ENCODE measurements at places on chromosomes 16 and 17. TPM values are rescaled to one million over a fixed set of nuclear protein-coding genes. Genes with fewer than 3 reads are reported as not detected.

The PIK3R5 gene
- total RNA-seq: not detected

The CRHR1 gene
- total RNA-seq: 0.20 TPM

The KRT24 gene
- not detected for total RNA-seq

The SLC35G3 gene
- total RNA-seq: not detected

The SLFN14 gene
- not detected for total RNA-seq

The HES7 gene
- total RNA-seq: 2.6 TPM

The CAMTA2 gene
- total RNA-seq: 33.7 TPM

The KIF2B gene
- not detected for total RNA-seq

The EVPLL gene
- total RNA-seq: not detected

The GDPD3 gene
- 2.1 TPM for total RNA-seq

The KRT33A gene
- not detected for total RNA-seq

The CNEP1R1 gene
- 19.0 TPM for total RNA-seq

The KRT17 gene
- 1.3 TPM for total RNA-seq

The ABCA10 gene
- total RNA-seq: 0.12 TPM

The KRT27 gene
- not detected for total RNA-seq

The ALKBH5 gene
- total RNA-seq: 54.5 TPM

The HBA2 gene
- not detected for total RNA-seq

The MT1A gene
- total RNA-seq: 20.6 TPM

The TVP23A gene
- 0.03 TPM for total RNA-seq

The RHBDF1 gene
- total RNA-seq: 26.3 TPM

The PMFBP1 gene
- total RNA-seq: 0.05 TPM

The WDR59 gene
- 33.0 TPM for total RNA-seq

The C16orf89 gene
- total RNA-seq: not detected

The NPIPA1 gene
- 48.0 TPM for total RNA-seq

The KCTD19 gene
- 0.49 TPM for total RNA-seq

The WNT9B gene
- not detected for total RNA-seq

The KRT34 gene
- total RNA-seq: 0.46 TPM

The ECI1 gene
- 92.0 TPM for total RNA-seq

The PMP22 gene
- total RNA-seq: 230 TPM

The SPATA32 gene
- total RNA-seq: 0.09 TPM

The PLLP gene
- 1.4 TPM for total RNA-seq

The RGS9 gene
- 7.2 TPM for total RNA-seq

The EVI2A gene
- total RNA-seq: not detected

The C1QL1 gene
- total RNA-seq: 17.0 TPM

The CCDC144A gene
- 1.2 TPM for total RNA-seq

The SLC52A1 gene
- total RNA-seq: 0.68 TPM

The TNK1 gene
- total RNA-seq: 1.4 TPM

The SSTR5 gene
- 0.49 TPM for total RNA-seq

The TM4SF5 gene
- 0.54 TPM for total RNA-seq
